ENCODE measurements at places on chromosomes 3 and 15. TPM values are rescaled to one million over a fixed set of nuclear protein-coding genes. Genes with fewer than 3 reads are reported as not detected.
A peak's percentile ranks its signal among the peaks of the same experiment; 100 is the strongest.

GRCh38 chr3:157132936-157133335 is 27.0 kb downstream of the CCNL1 start:
- no peak for DNase-seq

- DNase-seq = no peak
These were observed 5.9 kb upstream of the ABHD6 start for GRCh38 chr3:58231666-58232065.

DNA sequence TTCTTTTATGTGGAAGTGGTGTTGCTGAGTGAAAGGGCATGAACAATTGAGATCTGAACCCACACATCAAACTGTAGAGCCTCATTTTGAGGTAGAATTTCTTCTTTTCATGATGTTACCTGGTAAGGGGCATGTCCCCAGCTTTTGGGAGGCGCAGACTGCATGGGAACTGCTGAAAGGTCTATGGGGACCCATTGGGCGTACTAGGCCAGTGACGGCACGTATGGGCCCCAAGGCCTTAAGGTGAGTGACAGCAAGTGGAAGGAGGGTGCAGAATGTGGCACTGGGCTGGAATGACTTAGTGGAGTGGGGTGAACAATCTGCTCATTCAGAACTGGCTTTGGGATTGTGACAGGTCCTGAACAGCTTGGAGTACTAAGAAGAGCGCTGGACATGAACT is 123.6 kb upstream of the RGMA start:
- no peak for DNase-seq

DNA sequence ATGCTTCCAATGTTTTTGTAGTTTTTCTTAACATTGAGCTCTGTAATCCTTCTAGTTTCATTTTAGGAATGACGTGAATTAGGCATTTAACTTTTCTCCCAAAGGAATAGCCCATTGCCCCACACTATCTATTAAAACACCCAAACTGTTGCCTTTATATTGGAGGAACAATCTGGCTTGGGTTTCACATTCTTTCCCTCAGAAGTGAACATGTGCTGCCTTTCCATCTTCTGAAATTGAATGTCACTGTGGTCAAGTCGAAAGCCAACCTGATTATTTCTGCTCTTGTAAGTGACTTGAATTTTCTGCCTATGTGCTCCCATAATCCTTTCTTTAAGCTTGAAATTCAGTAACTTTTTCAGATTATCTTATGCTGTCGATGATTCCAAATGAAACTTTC is 214.5 kb downstream of the SLC9A9 start:
- no peak for DNase-seq

- DNase-seq = no peak
These were observed 178.5 kb downstream of the FNDC3B start for GRCh38 chr3:172217877-172218276.

- no peak for DNase-seq
These were observed 356.2 kb downstream of the OCA2 start for GRCh38 chr15:27742751-27743477.

DNA sequence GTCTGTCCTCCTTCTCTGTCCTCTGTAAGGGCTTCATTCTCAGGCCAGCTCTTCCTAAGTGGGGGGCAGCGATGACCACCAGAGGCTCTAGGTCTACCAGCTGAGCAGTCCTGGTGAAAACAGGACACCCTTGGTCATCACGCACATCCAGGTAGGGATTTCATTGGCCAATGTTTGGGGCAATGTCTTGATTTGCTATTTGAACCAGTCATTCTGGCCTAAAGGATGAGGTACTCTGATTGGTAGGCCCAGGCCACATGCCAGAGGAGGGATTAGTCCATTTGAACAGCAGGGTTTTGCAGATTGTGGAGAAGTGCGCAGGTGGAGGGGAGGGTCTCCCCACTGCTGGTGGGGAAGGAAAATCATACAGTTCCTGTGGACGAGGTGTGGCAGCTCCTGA is 57.3 kb downstream of the PLXNA1 start:
- no peak for DNase-seq

DNA sequence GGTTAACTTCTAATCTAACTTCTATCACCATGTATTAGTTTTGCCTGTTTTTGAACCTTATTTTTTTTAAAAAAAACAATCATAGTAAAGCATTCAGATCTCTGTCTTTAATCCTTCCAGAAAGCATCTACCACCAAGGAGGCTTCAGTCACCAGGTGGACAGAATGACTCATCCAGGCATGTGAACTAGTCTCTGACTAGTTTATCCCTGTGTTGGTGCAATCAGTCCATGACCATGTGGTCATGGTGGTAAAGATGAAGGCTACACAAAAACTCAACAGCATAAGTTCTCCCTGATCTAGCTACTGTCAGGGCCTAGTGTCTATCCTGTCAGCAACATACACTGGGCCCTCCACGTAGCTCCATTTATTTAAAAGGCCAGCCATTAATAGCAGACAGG is 750.6 kb downstream of the AGBL1 start:
- no peak for DNase-seq

DNA sequence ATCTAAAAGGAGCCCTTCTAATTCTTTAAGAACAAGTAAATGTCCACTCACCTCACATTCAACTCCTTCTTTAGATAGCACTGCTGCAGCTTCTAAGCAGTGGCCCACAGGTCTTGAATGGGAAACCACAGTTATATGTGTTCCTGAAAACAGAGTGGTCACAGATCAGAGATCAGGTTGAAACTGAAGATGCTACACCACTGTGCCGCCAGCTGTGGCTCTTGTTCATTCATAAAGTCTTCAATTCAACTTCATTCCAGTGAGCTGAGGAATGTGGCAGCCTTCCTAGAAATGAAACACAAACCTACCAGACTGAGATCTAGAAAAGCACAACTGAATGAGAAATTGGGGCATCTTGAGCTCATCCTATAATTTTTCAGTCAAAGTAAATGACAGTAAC is 4.0 kb downstream of the PDHB start:
- peak; percentile 21 for DNase-seq

DNA sequence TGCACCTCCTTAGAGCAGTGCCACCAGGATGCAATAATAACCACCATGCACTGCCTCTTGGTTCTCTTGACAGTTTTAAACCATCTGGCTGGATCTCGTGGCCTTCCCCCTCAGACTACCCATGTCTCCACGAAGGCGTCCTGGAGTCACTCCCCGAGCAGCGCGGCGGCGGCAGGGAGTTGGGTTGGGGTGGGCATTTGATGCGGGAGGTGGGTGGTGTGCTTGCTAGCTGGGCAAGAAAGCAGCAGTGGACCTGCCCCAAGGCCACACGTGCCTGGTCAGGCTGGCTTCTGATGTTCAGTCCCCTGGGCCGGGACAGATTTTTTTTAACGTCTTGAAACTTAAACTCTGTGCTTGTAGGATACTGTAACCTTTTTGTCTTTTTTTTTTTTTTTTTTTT is 3.9 kb upstream of the TTLL3 start:
- no peak for DNase-seq

DNA sequence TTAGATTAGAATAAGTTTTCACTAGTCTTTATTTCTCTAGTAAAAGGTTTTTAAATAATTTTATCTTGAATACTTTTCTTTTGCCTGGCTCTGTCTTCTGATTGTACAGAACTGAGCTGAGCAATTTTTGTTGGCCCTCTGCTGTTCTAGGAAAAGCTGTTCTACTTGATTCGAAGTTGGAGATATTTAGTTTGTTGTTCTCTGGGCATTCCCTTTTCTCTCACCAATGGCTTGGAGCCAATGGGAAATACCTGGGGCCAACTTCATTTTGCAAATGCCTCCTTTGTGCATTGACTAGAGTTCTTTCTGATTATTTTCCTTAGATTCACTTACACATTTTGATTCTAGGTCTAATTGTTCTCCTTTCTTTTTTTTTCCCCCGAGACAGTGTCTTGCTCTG is 16.5 kb downstream of the ABHD5 start:
- no peak for DNase-seq

DNA sequence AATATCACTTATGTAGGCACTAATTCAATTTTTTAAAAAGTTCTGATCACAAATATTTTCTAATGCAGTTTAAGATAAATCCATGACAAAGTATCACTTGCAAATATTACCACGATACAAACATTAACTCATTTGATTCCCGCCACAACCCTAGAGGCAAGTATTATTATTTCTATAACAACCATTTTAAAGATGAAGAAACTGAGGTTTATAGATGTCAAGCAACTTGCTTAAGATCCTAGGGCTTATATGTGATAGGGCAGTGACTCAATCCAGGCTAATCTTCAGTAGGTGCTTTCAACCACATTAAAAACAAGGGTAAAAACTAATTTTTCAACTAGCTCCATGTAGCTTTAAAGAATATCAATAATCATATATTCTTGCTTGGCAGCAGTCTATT is 1.7 kb downstream of the DYNC1LI1 start:
- DNase-seq = no peak

- DNase-seq = no peak
These were observed 15.5 kb upstream of the LOXL1 start for GRCh38 chr15:73910522-73911303.

- DNase-seq = no peak
These were observed 489.2 kb upstream of the UBE2E2 start for GRCh38 chr3:22713936-22714335.

DNA sequence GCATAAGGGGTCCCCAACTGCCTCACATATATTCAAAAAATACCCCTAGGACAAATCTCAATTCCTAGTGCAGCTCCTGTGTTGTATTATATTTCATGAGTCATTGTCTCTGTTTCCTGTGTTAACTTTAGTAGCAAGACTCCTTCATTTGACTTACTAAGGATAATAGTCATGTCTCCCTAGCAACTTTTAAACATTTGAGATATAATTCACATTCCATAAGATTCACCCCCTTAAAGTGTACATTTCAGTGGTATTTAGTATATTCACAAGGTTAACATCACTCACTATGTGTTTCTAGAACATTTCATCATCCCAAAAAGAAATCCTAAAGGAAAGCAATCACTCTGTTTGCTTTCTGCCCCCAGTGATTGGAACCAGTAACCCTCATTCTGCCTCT is 121.3 kb upstream of the WNT7A start:
- DNase-seq = no peak

DNA sequence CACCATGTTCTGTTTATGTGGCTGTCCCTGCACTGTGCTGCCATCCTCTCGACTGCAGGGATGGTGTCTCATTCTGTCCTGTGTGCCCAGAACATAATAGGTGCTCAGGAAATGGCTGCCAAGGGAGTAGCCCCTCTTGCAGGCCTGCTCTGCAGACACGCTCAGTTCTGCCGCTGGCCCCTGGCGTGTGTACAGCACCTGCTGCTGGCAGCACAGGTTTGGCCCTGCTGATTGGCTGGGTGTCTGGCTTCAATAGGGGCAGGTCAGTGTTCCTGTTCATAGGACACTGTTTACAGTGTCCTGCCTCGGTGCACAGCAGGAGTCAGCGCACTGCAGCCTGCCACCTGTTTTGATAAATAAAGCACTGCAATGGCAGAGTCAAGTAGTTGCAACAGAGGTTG is 146.9 kb downstream of the DNAJB8 start:
- DNase-seq = no peak

DNA sequence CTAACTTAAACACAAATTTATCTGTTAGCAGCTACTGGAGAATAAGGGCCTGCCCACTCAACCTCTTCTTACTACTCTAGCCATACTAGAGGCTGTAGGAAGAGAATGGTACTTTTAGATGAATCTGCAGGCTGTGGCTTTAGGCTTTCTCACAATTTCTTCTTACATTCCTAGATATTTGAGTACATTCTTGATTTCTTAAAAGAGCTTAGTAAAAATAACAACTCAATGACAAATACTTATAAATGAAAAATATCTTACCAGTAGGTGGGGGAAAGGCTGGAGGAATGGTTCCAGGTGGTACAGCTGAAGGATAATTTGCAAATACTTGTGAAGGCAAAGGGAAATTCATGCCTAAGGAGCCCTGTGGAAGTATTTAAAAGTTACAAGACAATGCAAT is 92.9 kb upstream of the GK5 start:
- no peak for DNase-seq

DNA sequence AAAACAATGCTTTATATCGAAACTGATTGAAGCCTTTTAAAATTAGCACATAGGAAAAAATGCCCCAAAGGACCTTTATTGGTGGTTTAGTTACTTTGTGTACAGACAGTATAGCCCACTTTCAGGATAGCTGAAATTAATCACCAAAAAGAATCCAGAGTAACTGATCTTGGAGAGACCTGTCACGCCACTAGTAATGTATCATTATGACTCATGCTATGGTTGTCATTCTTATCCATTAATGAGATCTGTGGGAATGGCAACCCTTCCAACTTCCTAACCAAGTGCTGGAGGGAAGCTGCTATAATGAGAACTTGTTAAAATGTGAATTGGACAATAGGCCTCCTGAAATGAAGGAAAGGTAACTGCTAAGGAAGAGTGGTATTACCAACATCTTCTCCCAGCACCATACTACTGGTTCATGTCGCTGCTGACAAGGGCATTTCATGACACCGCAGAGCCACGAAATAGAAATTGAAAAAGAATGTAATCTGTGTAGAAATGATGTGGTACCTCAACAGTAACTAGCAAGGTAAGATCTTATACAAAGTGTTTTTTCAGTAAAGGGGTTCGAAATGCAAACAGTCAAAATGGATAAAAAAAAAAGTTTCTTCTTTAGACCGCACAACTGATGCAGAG is 7.1 kb upstream of the EMC4 start:
- no peak for DNase-seq

DNA sequence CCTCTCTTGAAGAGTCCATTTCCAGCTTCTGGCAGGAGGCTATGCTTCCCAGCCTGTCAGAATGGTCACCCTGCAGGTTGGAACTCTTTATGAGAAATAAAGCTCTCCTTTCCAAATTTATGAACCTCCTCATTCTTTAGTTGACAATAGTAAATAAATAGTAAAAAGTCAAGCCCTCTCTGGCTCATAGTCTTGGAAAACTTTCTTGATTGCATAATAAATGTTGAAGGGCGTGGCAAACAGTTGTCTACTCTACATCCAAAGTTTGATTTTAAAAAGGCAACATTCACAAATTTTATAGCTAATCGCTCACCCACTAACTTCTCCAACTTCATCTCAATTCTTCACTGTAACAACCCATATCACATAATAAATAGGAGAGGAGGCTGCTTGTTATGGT is 58.8 kb downstream of the MCF2L2 start:
- no peak for DNase-seq

- no peak for DNase-seq
These were observed 1.1 kb upstream of the EBLN2 start for GRCh38 chr3:73060302-73060723.

GRCh38 chr15:69337138-69337537 is 38.4 kb downstream of the PAQR5 start:
- DNase-seq = no peak

GRCh38 chr3:63914312-63914711 is 2.1 kb upstream of the SCAANT1 start:
- DNase-seq = no peak

Gene STARD5
- 7.3 TPM for total RNA-seq

Gene CNTN3
- not detected for total RNA-seq

Gene LRRC31
- total RNA-seq = not detected

Gene PLOD2
- total RNA-seq = 0.65 TPM

Gene IL1RAP
- 15.8 TPM for total RNA-seq

Gene ANKRD63
- not detected for total RNA-seq

Gene CLDN1
- total RNA-seq = 0.07 TPM

Gene BUB1B
- 88.8 TPM for total RNA-seq

Gene SRP14
- total RNA-seq = 170 TPM

Gene ATP13A5
- not detected for total RNA-seq

Gene ZNF654
- total RNA-seq = 16.7 TPM

Gene CLRN1
- not detected for total RNA-seq

Gene POMGNT2
- 7.3 TPM for total RNA-seq

Gene ZNF35
- 3.2 TPM for total RNA-seq

All from activated CD4-positive, alpha-beta memory T cell treated with anti-CD3 and anti-CD28 coated beads for 36 hours (primary cell).